ENCODE measurements at places on chromosomes 4 and X.

- H3K4me1 ChIP-seq: peaks cover 66% of the 10 kb centered on the region
- DNase-seq: peak; percentile 18
- H3K36me3 ChIP-seq: no peaks in the 10 kb centered on the region
Measured at GRCh38 chrX:13055486-13055885, 11.1 kb upstream of the FAM9C start.

DNA sequence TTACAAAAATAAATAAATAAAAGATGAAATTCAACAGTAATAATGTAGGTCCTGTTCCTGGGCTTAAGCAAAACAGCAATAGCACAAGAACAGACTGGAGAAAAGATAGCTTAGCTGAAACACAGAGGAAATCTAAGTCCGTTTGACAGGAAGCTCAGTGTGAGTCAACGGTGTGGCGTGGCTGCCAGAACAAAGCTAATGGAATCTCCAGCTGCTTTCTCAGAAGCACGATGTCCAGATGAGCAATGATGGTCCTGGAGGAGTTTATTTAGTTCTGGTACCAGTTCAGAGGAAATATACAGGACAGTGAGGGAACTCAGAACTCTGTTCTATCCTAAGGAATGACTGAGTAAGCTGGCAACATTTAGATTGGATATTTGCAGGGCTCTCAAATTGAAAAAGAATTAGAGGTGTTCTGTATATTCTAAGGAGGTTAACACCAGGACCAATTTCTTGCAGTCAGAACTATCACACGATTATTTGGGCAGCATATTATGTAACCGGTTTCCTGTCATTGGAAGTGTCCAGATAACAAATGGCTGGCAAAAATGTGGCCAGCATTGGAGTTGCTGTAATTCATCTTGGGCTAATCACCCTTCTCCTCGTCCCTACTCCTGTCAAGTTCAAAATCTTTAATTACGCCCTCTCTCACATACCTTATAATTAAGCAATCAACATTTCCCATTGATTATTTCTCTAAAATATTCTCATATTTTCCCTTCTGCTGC is 12.7 kb downstream of the GAB3 start:
- no peaks in the 10 kb centered on the region for H3K27me3 ChIP-seq
- H3K36me3 ChIP-seq: no peaks in the 10 kb centered on the region
- peaks cover 56% of the 10 kb centered on the region for H3K4me1 ChIP-seq
- H3K27ac ChIP-seq: peak overlapping the region; percentile 70

DNA sequence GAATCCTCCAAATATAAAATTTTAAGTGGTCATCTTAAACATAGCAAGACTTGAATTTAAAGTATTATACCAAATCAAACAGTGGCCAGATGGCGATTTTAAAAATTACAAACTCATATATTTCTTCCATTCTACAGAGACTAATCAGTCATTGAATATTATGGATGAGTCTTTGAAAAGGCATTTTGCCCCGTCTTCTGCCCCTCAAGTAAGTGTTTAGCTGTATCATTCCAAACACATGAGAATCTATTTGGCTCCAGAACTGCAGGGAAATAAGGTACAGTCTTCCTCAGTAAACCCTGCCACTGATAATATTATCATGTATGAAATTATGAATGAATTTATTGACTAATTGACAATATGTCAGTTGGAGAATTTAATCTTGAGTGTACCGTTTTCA is 191.0 kb downstream of the SLC7A11 start:
- no peak overlapping the region for H3K4me3 ChIP-seq
- no peaks in the 10 kb centered on the region for H3K36me3 ChIP-seq
- H3K4me1 ChIP-seq: no peaks in the 10 kb centered on the region
- H3K27me3 ChIP-seq: no peaks in the 10 kb centered on the region
- DNase-seq: no peak

DNA sequence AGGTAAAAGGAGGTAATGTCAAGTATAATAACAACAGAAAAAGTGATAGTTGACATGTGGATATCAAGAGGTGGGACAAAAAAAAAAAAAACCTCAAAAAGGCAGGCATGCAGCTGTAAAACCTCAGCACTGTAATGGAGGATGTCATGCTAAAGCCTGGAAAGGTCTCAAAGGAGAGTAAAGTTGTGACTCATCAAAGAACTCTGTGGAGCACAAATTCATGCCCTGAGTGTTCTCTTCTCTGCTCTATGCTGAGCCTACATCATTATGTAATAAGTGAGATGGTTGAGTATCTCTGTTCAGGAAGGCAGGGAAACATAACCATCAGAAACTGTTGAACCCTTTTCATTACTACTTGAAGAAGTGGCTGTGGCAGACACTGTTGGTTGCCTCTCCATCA is 597.8 kb downstream of the BCOR start:
- no peaks in the 10 kb centered on the region for H3K36me3 ChIP-seq
- no peak for DNase-seq
- H3K27me3 ChIP-seq: no peaks in the 10 kb centered on the region
- H3K27ac ChIP-seq: no peak overlapping the region

GRCh38 chrX:151537572-151537971 is 25.9 kb upstream of the PASD1 start:
- H3K4me3 ChIP-seq: no peak overlapping the region
- DNase-seq: no peak
- H3K27me3 ChIP-seq: peaks cover 2% of the 10 kb centered on the region
- H3K4me1 ChIP-seq: no peaks in the 10 kb centered on the region
- H3K36me3 ChIP-seq: no peaks in the 10 kb centered on the region
- H3K27ac ChIP-seq: no peak overlapping the region

- no peaks in the 10 kb centered on the region for H3K36me3 ChIP-seq
- no peak overlapping the region for H3K27ac ChIP-seq
- H3K4me3 ChIP-seq: no peak overlapping the region
- H3K27me3 ChIP-seq: peaks cover 3% of the 10 kb centered on the region
Measured at GRCh38 chr4:95508421-95508820, 40.4 kb downstream of the UNC5C start.

All from activated CD4-positive, alpha-beta memory T cell treated with anti-CD3 and anti-CD28 coated beads for 36 hours (primary cell).